ENCODE measurements at places on chromosomes 13 and 19.
A peak's percentile ranks its signal among the peaks of the same experiment; 100 is the strongest.

- DNase-seq, result no peak
Observed at GRCh38 chr13:97758317-97758716, 195.2 kb upstream of the IPO5 start.

DNA sequence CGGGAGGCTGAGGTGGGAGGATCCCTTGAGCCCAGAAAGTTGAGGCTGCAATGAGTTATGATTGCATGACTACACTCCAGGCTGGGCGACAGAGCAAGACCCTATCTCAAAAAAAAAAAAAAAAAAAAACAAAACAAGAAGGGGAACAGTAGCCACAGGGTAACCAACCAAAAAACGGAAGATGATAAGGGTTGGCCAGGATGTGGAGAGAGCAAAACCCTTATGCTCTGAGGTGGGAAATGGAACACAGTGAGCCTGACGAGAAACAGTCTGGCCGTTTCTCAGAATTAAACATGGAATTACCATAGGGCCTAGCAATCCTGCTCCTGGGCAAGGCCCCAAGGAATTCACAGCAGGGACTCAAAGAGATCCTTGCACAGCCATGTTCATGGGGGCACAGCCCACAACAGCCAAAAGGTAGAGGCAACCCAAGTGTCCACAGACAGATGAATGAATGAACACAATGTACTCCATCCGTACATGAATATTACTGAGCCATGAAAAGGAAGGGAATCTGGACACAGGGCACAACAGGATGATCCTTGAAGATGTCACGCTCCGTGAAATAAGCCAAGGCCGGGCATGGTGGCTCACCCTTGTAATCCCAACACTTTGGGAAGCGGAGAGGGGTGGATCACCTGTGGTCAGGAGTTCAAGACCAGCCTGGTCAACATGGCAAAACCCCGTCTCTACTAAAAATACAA, 11.3 kb downstream of the NMRK2 start:
- no peak for DNase-seq

GRCh38 chr13:114199954-114200353, 20.9 kb downstream of the CFAP97D2 start:
- no peak for DNase-seq

- no peak for DNase-seq
Observed at GRCh38 chr19:48964205-48965039, 687 bp upstream of the FTL start.

DNA sequence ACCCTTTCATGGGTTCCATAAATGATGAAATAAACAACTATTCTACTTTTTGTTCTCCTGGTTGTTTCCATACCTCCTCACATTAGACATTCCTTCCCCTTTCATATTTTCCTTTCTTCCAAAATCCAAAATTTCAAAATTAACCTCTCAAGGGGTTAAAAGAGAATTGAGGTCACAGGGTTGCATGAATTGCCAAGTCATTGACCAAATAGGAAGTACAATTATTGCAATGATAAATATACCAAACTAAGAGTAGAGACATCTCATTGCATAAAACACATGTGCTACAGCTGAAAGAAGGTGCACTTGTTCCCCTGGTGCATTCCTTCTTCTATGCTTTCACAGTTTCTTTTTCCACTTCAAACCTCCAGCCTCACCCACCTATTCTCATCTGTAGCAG, 136.1 kb downstream of the KCTD12 start:
- no peak for DNase-seq

DNA sequence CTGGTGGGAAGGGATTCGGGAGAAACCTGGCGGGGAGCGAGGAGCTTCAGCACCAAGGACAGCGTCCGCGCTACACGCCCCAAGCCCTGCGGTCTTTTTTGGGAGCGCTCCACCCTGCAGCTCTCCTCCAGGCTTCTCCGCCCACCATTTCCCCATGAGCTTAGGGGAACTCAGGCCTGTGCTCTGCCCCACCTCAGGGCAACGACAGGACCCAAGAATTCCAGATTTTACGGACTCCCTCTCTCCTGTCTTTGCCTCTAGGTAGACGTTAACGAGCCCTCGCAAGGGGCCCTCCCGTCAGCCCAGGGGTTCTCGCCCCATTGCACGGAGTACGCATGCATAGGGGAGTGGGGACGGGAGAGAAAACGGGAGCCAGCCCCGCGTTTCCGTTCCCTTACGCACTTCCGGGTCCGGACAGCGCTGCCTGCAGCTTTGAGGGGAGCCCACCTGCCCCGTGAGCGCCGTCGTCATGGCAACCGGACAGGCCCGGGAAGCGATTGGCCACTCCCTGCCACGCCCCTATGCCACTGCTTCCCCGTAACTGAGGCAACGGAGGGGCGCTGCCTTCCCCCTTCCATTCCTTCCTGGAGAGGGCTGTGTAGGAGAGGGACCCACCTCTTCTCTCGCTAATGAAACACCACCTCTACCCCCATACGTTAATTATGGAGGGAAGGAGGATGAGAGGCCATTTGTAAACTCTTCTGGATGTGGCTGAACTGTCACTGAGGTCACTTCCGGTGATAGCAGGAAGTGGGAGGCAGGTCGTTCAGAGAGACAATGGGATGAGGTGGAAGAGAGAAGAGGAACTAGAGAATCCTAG, 20.8 kb downstream of the NOVA2 start:
- peak; percentile 18 for DNase-seq

GRCh38 chr13:81153478-81153877, 812.6 kb upstream of the SPRY2 start:
- DNase-seq, result no peak

DNA sequence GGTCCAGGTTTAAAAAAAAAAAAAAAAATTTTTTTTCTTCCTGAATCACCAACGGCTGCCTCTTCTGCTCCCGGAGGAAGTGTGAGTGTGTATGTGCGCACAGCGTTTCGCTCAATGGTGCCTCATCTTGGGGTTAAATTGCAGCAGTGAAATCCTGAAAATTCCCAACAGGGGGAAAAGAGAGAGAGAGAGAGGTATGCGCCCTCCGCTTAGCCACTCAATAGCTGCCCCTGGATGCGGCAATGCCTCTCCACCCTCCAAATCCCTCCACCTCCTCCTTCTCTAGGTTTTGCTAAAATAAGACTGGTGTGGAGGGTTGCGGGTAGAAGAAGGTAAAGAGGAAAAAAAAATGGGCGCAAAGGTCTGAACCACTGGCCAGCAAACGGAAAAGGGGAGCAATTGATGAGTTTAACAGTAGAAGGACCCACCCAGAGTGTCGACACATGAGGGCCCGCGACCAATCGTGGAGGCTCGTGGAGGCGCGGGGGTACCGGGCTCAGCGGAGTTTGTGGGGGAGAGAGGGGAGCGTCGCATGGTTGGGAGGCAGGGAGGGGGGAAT, 853 bp upstream of the CACNA1A start:
- DNase-seq, result no peak

GRCh38 chr13:114082849-114083645, 49.4 kb downstream of the RASA3 start:
- no peak for DNase-seq

GRCh38 chr13:97285221-97285955, 63.3 kb downstream of the MBNL2 start:
- DNase-seq, result no peak

DNA sequence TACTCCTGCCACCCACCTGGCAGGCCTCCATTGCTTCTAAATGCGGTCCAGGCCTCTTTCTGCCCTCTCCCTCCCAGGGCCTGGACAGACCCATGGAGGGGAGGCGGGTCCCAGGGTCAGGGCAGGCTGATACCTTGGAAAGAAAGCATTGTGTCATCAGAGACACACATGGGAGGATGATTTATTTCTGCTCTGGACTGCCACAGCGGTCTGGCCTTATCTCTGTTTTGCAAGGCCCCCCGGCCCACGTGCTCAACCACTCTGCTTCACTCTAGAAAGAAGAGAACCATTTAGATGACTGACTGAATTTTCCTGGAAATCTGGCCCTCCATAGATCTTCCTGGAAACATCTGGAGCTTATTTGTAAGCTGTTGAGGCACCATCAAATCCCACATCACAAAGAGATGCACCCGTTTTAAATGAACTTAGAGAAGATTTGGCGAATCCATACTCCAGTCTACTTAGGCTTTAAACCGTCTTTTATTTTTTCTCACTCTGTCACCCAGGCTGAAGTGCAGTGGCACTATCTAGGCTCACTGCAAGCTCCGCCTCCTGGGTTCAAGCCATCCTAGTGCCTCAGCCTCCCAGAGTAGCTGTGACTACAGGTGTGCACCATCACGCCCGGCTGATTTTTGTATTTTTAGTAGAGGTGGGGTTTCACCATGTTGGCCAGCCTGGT, 48.3 kb upstream of the URI1 start:
- no peak for DNase-seq

DNA sequence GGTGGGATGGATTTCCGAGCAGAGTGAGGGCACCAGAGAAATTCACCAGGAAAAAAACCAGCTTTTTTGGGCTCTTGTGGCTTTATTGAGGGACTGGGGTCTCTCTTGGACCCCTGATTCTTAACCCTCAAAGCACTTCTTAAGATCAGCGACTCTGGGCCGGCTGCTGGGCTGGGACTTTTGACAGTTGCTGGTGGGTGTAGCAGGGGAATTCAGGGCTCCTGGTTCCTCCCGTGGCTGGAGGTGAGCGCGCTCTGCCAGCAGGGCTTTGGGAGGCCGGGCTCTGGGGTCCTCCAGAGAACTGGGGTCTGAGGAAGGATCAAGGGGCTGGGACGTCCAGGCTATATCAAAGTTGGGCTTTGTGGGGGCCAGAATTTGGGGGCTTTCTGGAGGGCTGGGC, 3.3 kb downstream of the CRB3 start:
- no peak for DNase-seq

DNA sequence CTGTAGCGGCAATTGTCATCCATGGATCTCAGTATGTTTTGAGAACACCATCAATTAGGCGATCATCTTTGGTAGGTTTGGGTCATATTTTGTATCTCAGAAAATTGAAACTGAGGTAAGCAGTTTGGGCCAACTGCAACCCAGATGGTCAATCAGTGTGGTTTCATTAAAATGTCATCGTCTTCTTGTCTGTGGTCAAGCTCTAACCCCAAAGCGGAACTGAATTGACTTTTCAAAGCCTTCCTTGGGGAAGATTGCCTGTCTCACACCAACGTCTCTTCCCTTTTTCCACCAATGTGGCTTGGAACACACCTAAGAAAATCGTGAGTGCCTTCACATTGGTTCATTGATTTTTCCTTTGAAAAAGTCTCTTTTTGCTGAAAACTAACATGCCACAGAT, 56.3 kb upstream of the UBAC2 start:
- no peak for DNase-seq

DNA sequence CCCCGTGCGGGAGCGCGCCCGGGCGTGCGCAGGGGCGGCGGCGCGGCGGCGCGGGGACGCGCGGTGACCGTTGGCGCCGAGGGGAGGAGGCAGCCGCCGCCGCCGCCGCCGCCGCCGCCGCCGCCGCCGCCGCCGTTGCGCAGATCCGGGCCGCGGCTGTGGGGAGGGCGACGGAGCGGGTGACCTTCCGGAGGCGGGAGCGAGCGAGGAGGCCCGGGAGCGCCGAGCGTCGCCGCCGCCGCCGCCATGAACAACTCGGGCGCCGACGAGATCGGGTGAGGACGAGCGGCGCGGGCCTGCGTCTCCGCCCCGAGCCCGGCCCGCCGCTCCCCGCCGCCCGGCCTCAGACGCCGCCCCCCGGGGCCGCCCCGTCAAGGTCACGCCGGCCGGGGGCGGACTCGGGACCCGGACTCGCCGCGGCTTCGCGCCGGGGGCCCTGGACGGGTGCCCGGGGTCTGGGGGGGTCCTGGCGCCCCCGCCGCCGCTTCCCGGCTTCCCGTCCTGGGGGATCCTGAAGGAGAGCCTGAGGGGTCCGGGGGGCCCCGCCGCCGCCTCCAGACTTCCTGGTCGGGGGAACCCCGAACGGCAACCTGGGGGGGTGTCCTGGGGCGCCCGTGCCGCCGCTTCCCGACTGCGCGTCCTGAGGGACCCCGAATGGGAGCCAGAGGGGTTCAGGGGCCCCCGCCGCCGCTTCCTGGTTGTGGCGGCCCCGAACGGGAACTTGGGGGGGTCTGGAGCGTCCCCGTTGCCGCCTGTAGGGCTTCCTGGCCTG, at the start of gene DAZAP1:
Gene DAZAP1 (plus strand): TSS at position 59 of the 772 bp plus-strand sequence. CDS start 188 bp downstream, at position 247.
- DNase-seq, result no peak

- DNase-seq, result no peak
Observed at GRCh38 chr13:78247362-78247761, 328.7 kb upstream of the EDNRB start.

DNA sequence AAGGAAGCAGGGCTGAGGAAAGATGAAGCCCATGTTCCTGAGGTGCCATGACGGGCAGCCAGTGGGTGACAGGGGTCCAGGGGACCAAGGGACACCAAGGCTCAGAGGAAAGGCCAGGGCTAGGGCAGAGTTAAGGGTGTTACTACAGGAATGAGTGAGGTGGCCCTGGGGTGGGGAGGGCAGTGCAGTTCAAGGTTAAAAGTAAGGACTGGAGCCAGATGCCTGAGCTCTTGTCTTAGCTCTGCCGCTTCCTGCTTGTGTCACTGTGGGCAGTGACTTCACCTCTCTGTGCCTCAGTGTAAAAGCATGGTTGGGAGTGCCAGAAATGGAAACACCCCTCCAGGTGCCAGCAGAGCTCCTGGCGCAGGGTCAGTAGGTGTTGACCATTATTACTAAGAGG, 4.9 kb upstream of the ETV2 start:
- DNase-seq, result no peak

DNA sequence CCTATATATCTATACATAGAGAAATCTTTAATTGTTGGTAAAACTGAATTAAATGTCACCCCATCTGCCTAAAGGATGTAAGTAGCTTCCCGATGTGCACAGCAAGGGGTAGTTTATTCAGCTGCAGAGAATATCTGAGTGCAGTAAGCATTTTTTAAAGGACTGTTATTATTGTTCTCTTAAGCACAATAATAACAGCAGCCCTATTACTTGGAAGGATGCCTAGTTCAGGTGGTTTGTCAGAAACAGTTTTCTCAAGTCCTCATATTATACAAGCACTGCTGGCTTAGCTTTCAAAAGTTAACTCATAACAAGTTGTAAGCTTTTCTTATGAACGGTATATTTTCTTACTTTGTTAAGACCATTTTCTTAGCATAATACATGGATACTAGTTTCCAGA, 142.6 kb downstream of the CRYL1 start:
- DNase-seq, result no peak

DNA sequence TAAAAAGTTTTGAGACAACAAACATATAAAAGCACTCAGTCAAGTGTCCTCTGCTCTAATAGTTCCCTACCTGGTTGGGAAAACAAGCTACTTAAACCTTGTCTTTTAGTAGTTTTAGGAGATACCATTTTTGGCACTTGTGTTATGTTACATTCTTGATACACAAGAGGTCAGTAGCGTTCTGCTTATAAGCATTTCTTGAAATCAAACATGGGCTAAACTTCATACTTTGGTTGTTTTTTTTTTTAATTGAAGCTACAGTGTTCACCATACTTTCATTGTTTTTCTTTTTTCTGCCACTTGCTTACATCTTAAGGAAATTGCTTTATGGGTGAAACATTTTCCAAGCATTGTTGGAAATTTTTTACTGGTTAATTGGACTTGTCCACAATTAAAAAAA, 12.9 kb downstream of the NHLRC3 start:
- no peak for DNase-seq
